ENCODE measurements at places on chromosomes 11 and 22.

DNA sequence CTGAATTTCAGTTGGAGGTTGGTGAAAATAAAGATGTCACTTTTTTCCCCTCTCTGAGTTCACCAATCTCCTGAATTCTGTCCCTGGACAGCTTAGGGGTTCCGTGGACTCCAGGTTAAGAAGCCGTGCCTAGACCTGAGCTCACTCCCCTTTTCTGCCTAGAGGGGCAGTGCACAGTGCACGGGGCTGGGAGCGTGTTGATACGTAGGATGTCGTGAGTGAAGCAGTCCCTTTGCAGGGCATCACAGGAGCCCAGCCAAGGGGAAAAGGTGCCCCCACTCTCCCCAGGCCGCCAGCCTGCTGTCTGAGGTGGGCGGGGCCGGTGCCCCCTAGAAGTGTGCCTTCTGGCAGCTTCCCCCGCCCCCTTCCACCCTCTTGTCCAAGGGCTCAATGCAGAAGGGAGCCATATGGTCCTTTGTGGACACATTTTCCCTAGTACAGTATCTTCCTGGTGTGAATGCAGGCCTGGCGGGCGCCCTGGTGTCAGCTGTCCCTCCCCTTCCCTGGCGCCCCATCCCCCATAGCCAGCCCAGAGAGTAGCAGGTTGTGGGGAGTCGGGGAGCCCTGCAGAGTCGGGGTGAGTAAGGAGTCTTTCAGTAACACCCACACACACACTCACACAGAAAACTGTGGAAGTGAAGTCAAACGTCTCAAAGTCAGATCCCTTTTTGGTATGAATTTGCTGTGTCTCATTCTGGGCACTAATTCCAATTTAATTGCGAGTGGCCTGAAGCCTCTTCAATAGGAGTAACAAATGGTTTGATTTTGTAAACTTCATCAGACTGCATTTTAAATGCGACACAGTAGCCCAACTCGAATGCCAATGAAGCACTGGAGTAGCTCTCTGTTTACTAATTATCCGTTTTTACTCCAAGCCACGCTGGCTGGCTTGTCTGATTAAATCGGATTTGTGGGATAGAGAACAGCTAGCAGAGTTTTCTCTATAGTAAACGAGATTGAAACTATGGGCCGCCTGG lies 67.5 kb upstream of the NNMT start:
- DNase-seq, result no peak

DNA sequence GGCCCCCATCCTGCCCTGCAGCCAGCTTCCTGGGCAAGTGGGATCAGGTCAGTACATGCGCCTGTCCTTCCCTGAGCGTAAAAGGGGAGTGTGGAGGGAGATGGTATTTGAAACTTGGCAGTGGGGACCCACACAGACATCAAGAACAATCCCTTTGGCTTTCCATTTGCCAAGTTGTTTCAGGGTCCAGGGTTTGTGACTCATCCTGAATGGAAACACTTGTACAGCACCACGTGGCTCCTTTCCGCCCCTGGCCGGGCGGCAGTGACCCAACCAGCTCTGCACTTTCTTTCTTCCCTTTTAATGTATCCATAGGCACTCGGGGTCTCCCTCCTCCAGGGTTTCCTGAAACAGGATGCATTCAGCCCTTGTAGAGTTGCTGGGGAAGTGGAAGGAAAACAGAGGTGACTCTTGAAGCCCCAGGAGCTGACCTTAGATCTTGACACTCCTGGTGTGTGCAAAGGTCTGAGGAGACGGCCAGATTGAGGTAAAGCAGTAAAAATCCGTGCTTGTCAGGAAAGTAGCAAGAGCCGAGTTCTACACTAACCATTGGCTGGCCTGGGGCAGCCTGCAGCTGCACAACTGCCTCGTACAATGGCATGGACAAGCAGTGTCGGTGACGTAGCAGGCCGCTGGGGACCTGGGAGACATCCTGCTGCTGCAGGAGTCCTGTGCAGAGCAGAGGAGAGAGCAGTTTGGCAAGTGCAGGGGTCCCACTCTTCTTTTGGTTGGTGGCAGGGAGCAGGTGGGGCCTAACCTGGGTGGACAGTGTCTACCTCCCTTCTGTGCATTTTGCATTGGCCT lies 189.8 kb downstream of the SNX19 start:
- DNase-seq, result no peak

DNA sequence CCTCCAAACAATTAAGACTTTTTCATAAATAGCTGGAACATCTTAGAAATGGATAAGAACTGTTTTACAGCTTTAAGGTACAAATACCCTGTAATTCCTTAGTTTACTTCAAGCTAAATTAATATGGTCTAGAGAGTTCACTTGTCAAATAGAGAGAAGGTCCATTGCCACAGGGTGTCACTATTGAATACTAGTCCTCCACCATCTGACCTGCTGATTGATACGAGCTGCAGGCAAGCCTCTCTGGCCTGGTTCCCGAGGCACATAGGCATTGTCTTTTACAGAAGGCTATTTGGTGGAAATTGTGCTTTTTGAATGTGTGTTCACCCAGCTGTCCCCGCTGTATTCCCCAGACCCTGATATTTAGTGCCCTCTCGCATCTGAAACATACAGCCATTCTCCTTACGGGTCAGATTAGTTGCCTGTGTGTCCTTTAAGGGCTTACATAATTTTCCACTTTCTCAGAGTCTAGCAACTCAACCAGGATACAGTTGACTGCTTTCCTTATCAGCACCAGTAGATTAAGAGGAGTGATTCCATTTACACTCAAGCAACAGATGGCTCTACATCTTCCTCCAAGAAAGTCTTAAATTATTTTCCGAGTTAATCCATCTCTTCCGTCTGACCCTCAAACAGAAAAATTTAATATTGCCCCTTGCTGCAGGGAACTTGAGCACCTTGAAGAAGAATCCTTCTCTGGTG lies 788.8 kb upstream of the FAT3 start:
- DNase-seq, result no peak

- DNase-seq, result no peak
These were observed 61.4 kb downstream of the SLC1A2 start for GRCh38 chr11:35357923-35358322.

- DNase-seq, result no peak
These were observed 77.4 kb downstream of the MN1 start for GRCh38 chr22:27724157-27724556.

- no peak for DNase-seq
These were observed 60.8 kb upstream of the CTSC start for GRCh38 chr11:88398372-88398771.

DNA sequence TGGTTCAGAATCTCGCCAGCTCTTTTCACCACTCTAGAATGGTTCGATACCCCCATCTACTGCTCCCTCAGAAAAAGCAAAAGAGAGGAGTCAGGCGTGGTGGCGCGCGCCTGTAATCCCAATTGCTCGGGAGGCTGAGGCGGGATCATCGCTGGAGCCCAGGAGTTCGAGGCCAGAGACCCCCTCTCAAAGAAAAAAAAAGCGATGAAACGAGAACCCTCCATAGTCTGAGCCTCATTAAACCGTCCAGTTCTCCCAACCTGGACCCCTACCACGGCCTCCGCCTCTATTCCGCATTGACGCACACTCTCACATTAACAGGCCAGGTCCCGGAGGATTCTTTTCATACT lies 439 bp downstream of the SPA17 start:
- DNase-seq, result no peak

GRCh38 chr11:27212248-27212780 lies 150.7 kb downstream of the CCDC34 start:
- DNase-seq, result no peak

DNA sequence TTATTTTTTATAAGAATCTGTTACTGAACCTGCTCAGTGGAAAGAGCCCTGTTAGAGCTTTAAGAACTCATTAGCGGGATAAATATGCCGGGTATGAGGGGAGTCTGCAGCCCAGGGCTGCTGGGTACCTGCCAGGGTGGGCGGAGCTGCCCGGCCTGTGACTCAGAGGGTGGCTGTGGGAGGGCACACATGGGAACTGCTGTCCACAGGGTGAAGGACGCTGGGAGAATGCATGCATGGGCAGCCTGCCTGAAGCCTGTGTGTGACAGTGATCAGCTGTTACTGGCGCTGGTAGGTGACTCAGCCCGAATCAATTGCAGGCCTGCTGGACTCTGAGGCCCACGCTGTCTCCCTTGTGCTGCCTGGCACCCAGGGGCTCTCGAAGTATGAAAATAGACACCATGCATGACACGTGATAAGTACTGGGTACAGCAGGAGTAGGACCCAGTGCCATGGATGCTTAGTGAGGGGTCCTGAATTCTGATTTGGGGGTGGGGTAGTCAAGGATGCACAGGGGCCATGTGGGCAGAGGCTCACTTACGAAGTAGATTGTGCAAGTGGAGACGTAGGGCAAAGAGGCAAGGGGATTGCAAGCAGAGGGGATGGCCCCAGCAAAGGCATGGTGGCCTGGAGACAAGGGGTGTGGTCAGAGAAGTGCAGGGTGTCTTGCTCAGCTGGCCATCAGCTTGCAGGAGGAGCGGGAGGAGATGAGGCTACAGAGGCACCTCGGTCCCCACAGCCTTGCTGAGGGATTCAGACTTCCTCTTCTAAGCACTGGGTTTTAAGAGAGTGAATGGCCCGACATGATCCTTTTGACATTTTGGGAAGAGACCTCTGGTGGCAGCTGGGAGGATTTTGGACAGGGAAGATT lies 36.5 kb downstream of the GRIK4 start:
- peak; percentile 87 for DNase-seq

DNA sequence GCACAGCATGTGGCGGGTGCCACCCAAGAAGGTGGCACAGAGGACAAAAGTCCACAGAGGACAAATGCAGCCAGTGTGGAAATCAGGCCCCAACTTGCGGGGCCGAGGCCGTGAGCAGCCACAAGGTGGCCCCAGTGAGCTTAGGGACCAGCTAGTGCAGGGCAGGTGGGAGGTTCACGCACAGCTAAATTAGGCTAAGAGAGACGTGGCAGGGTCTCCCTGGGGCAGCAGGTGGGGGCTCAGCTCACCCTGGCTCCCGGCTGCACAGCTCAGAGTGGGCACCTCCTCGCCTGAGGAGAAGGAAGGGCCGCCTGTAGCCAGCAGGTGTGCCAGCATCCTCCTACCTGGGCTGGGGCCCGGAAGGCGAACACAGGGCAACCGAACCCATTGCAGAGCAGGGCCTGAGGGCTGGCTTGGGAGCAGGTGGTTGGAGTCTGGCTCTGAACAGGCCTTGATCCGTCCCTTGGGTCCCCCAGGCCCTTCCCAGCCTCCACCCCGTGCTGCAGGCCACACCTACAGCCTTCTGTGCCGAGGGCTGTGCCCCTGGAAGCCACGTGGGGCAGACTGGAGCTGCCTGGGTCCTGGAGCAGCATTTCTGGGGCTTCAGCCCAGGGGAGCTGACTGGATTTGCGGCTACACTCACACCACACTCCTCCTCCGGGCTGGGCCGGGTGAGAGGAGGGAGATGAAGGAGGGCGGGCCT lies 26.1 kb upstream of the CELSR1 start:
- peak; percentile 66 for DNase-seq

DNA sequence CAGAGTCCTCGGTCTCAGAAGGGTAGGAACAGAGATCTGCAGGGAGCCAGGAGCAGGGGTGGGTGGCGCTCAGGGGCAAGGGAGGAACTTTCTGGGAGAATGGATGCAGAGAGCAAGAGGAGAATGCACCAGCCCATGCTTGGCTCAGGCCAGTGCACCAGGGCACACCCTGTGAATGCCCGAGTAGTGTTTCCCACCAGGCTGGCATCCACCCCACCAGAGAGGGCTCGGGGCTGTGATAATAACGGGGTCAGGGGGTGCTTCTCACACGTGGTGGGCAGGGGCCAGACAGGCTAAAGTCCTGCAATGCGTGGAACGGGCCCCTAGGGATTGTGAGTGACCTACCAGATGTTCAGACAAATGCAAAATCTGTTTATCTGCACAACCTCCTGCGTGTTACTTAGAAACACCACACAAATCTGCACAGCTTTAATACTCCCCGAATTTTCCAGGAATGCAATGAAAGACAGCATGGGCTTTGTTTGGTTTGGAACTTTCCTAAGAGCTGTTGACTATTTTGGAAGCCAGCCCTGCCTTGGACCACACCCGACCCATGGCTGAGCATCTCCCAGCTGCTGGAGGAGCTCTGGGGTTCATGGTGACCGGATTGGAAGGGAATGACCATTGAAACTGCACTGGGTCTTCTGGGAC lies 368.3 kb downstream of the SHANK2 start:
- DNase-seq, result no peak

All from DMS79 treated with DMSO at 0.1 percent for 48 hours (cell line).